ENCODE measurements at places on chromosomes 4 and X.

DNA sequence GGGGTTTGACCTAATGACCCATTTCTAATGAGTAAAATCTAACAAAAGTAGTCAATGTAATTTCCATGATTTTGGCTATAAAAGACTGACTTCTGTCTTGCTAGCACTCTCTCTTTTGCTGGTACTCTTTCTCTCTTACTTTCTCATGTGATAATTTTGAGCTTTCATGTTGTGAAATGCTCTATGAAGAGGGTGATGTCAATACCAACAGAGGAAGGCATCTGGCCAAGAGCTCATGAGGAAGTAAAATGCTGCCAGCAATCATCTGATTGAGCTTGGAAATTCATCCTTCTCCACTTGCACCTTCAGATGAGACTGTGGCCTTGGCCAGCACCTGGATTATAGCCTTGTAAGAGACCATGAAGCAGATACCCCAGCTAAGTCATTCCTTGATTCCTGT is 347.7 kb downstream of the HS3ST1 start:
- DNase-seq, result no peak

GRCh38 chr4:74619931-74620702 is 174.2 kb downstream of the BTC start:
- DNase-seq, result no peak

DNA sequence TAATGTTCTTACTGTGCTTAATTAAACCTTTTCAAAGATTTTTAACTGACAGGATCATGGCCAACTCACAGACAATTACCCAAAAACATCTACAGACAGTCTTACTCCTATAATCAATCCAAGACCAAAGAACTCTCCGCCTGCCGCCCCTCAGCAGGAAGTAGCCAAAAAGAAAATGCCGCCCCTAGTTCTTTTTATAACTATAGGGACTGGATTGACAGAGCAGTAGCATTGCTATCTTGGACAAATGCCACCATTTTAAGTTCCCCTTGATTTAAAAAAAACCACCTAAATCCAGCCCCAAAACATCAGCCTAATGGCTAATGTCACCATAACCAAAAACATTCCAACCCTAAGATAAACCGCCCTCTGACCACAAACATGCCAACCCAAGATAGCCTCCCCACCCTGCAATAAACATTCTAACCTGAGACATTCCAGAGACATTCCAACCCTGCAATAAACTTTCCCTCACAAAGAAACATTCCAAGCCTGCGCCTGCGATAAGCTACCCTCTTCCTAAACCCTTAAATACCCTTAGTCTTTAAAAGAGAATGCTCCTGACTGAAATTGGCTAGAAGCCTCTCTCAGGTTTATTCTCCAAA is 77.0 kb downstream of the COQ2 start:
- no peak for DNase-seq

GRCh38 chr4:140790765-140791164 is 34.6 kb upstream of the TBC1D9 start:
- DNase-seq, result no peak

- no peak for DNase-seq
Observed at GRCh38 chrX:152640034-152640818, 2.5 kb downstream of the GABRQ start.

DNA sequence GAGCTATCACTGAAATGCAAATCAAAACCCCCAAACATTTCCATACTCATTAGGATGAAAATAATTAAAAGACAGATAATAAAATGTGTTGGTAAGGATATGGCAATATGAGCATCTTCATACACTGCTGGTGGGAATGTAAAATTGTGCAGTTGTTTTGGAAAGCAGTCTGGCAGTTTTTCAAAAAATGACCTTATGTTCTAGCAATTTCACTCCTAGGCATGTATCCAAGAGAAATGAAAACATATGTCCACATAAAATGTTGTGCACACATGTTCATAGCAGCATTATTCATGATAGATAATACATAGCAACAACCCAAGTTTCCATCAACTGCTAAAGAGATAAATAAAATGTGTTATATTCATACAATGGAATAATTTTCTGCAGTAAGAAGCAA is 14.8 kb upstream of the GPRASP2 start:
- DNase-seq, result no peak

DNA sequence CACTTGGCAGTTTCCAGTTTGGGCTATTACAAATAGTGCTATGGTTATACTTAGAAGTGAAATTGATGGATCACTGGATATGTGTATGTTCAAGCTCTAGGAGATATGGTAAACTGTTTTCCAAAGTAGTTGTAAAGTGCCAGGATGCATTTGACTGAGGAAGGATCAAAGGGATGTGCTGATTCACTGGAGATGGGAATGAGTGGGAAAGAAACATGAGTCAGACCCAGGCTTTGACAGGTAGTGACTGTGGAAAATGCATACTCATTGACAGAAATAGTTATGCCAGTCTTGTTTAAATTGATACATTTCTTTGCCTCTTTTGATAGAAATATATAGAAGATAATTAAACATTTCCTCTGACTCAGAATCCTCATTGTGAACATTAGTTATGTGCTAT is 77.9 kb downstream of the CEP135 start:
- DNase-seq, result no peak

DNA sequence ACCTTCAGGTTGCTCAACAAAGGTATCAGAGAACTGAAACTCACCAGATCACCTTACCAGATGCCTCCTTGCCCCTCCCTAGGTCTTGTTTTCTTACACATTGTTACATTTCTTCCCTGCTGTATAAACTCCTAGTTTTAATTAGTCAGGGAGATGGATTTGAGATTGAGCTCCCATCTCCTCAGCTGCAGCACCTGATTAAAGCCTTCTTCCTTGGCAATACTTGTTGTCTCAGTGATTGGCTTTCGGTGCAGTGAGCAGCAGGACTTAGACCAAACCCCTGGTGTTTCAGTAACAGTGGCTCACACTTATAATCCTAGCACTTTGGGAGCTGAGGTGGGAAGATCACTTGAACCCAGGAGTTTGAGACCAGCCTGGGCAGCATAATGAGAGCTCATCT is 42.5 kb upstream of the KLHL8 start:
- no peak for DNase-seq

DNA sequence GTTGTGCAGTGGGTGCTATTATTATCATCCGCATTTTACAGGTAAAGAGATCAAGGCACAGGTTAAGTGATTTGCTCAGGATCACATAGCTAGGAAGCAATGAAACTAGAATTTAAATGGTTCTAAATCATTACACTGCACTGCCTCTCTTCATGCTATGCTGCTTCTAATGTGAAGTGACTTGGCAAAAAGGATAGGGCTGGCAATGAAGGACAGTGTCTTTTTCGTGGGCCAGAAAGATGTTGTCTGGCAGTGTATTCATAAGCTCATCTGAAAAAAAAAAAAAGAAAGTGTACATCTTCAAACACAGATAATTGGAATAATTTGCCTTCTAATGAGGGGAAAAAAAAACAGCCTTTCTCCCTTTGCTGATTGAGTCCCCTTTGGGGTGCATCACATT is 132.2 kb upstream of the FUNDC1 start:
- no peak for DNase-seq

DNA sequence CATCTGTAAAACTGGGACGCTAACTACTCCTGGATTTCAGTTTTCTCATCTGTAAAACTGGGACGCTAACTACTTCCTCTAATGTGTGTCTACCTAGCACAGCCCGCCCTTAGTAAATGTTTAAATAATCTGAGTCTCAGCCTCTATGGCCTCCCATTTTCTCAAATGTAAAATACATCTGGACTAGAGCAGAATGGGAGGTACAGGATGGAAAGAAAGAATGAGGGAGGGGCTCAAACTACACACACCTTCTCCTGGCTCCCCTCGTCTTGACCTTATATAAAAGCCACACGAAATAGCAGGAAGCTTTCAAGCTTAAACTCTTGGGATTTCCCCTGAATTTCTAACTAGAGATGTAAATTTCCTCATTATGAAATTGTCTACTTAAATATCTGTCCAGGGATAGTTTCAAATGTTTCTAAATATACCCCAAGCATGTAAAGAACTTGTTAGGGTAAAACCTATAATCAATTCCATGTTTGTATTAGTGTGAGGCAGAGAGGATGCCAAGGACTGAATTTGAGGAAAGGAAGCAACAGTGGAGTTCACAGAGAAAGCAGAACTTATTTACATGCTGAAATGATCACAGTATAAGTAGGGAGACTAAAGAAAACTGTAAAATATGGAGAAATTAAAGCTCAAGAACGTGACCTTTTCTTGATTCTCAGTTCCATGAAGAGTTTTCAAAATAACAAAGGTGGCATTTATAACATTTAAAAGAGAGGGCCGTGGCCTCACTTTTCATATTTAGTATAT is 220.0 kb downstream of the NWD2 start:
- DNase-seq, result no peak

- DNase-seq, result no peak
Observed at GRCh38 chrX:21658152-21658737, at the start of gene KLHL34. Gene KLHL34 (minus strand): TSS chrX:21658330. CDS start chrX:21657788, 542 bp downstream.

GRCh38 chr4:6404611-6405396 is 67.6 kb downstream of the PPP2R2C start:
- no peak for DNase-seq

- no peak for DNase-seq
Observed at GRCh38 chr4:115687052-115687755, 573.8 kb upstream of the NDST4 start.

GRCh38 chr4:73732759-73733431 is 7.5 kb upstream of the CXCL8 start:
- no peak for DNase-seq

DNA sequence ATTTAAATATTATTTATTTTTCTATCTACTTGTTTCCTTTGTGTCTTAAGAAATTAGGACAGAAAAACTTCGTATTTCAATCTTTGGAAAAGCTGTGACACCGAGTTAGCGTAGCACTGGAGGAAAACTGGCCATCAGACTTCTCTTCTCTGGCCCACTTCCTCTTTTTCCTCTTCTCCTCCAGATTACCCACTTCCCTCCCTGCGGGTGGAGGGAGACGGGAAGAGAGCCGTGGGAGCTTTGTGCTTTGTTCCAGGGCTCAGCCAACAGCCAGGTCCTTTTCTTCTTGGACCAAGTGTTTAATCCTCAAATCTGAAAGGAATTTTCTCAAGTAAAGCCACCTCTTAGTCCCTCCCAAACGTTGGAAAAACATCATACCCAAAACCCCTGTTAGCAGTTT is 29.7 kb downstream of the OFD1 start:
- DNase-seq, result no peak

GRCh38 chr4:113584407-113585150 is 177.0 kb downstream of the CAMK2D start:
- no peak for DNase-seq
